ENCODE measurements at places on chromosomes 16 and 17. TPM values are rescaled to one million over a fixed set of nuclear protein-coding genes. Genes with fewer than 3 reads are reported as not detected.

DNA sequence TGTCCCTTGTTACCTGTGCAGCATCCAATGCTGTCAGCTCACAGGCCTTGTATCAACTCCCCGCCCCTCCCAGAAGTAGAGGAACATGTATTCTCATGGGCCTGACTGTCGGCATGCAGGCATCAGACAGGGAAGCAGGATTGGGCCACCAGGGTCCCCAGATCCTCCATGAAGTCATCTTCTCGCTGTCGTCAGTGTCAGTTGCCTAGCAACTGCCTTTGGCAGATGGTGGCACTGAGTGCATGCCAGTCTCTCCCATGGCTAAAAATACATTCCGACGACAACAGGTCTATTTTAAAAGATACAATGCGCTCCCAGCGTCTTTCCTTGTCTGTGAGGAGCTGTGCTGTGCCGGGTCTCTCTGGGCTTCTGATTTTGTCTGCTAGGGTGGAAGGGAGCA lies 36.8 kb upstream of the CES5A start:
- no peak for DNase-seq

GRCh38 chr16:48323783-48324775 lies 61.1 kb downstream of the SIAH1 start:
- no peak for DNase-seq

- no peak for DNase-seq
Observed at GRCh38 chr17:34276826-34277225, 6.8 kb downstream of the CCL7 start.

DNA sequence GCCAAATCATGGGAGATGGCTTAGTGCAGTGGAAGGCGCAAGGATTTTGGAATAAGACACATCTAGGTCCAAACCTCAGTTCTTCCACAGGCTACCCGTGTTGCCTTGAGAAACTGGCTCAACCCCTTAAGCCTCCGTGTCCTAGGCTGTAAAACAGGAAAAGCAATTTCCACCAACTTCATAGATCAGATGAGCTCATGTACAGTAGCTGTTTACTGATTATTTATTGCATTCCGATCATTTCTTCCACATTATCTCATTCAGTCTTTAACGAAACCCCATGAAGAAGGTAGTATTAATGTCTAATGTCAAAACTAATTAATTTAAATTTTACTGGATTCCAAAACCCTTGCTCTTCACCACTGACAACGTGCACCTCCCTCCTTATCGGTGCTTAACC lies 231.6 kb downstream of the GRIN2A start:
- no peak for DNase-seq

AANAT gene
- not detected for total RNA-seq

DNA sequence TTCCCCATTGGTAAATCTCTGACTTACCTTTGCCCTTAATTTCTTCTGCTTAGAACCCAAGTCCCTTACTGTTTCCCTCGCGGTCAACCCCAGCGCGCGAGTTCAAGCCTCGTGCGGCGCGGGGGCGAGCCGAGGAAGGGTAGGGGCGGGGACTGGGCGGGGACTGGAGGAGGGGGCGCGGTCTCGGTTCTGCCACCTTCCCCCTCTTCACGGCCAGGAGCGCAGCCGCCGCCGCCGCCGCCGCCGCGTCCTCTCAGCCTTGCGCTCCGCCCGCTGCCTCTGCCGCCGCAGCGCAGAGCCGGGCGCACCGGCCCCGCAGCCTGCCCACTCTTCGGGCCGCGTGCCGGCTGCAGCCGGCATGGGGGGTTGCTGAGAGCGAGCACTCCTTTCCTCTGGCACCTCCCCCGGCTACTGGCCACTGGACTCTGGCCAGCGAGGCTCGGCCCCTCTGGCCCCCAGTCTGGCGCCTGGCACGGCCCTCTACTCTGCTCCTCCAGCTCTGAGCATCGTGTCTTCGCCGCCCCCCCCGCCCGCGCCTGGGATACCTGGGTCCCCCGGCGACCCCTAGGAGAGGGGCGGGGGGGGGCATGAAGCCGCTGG lies at the start of gene RAPGEFL1:
RAPGEFL1 (plus strand) TSS at position 196 of the 600 bp plus-strand sequence; CDS start at position 588, 392 bp downstream.
- DNase-seq, result peak; percentile 81

GRCh38 chr16:59567496-59567895 lies 833.4 kb upstream of the GOT2 start:
- no peak for DNase-seq

- DNase-seq, result no peak
Observed at GRCh38 chr17:30571921-30572320, 94.7 kb downstream of the GOSR1 start.

MT1E gene
- 177 TPM for total RNA-seq

DNA sequence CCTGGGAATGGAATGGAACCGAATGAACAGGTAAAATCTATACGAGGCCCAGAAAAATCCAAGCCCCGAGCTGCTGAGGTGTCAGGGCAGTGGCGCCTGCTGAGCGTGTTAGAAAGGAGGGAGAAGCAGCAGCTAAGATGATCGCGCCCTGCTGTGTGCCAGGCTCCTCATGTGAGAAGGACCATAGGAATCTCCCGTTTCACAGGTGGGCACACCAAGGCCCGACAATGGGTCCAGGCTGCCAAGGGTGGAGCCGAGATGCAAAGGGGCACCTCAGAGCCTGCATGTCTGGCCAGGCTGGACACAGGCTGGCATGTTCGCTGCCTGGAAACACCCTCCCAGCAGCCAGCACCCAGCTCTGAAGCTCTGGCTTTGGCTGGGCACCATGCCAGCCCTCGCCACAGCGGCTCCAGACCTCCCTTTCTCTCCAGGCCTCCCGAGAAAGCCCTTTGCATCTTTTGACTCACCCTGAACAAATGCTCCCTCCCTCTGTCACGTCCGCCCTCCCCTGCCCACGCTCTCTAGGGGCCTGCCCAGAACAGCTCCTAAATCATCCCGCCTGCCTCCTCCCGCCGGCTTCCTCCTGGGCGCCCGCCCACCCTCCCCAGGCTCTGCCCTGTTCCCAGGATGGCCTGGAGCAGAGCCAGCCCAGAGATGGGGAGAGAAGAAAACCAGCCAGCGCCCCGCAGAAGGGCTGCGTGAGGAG lies 217.8 kb upstream of the GSE1 start:
- DNase-seq, result no peak

RNF157 gene
- total RNA-seq, result 50.8 TPM

C17orf100 gene
- total RNA-seq, result 1.9 TPM

GRCh38 chr17:50468304-50469207 lies at the start of gene CHAD:
TSS of gene CHAD (minus strand) at chr17:50468880. CDS start at chr17:50468813, 67 bp downstream.
- no peak for DNase-seq

GRCh38 chr16:23987443-23987842 lies 151.7 kb downstream of the PRKCB start:
- no peak for DNase-seq

LIG3 gene
- total RNA-seq, result 50.2 TPM

DNA sequence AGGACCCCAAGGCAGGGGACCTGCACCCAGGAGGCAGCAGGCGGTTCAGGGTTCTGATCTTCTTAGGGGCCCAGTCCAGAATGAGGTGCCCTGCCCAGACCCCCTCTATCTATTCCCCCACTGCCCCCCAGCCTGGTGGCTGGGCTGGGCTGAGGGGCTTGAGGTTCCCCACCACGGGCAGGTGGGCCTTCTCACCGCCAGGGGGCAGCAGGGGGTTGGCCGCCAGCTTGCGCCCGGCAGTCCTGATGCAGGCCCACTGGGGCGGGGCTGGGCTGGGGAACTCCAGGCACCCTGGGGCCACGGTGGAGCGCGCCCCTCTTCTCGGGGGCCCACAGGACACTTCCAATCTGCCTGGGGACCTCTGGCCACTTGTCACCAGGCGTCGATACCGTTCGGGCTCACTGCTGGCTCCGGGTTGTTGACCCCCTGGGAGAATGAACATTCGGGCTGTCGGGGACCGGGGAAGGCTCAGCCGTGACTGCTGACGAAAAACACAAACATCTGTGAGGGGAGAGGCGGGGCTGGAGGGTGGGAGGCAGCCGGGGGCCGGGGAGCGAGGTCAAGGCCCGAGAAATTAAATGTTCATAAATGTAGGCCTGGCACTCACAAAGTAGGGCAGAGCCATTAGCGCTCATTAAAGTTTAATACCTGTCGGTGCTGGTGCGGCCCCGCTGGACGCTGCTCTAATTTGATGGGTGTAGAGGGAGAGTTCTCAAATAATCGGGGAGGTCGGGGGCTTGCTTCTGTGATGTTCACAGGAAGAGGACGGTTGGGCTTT lies 219.3 kb upstream of the GSE1 start:
- DNase-seq, result peak; percentile 68

GRCh38 chr16:46629331-46630219 lies 8.4 kb upstream of the SHCBP1 start:
- no peak for DNase-seq
